ENCODE measurements at places on chromosomes 2 and 18. TPM values are rescaled to one million over a fixed set of nuclear protein-coding genes. Genes with fewer than 3 reads are reported as not detected.

The SLC5A7 gene
- total RNA-seq = not detected

The VWA3B gene
- 0.18 TPM for total RNA-seq

The XIRP2 gene
- not detected for total RNA-seq

GRCh38 chr2:31337860-31338259 is 76.7 kb downstream of the XDH start:
- no peak for DNase-seq

- DNase-seq = no peak
Observed at GRCh38 chr2:110940376-110940910, 180.3 kb upstream of the BCL2L11 start.

GRCh38 chr2:199962203-199962602 is 6.8 kb downstream of the MAIP1 start:
- DNase-seq = no peak

DNA sequence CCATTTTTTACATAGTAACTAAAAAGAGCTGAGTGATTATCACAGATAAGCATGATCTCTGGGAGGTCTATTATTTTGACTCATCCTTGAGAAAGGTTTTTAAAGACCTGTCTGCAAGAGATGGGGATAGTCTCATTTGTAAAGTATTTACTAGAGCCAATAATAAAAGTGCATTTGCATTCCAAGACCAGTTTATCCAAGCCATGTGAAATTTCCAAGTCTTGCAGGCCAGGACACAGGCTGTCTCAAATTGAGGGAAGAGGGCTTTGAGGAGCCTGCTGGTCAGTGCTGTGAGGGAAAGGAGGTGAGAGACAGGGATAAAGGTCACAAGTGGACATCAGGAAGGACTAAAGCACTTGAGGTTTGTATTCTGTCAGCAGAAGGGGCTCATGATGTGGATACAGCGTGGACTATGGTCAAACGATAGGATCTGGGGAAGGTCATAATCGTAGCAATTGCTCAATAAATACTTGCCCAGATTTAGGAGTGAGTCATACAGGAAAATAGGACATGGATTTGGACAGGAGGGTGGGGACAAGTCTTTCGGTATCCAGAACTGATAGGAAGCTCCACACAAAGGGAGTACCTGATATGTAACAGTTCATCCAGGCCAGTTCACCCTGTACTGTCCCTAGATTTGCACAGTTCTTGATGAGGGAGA is 6.6 kb upstream of the CDH2 start:
- no peak for DNase-seq

DNA sequence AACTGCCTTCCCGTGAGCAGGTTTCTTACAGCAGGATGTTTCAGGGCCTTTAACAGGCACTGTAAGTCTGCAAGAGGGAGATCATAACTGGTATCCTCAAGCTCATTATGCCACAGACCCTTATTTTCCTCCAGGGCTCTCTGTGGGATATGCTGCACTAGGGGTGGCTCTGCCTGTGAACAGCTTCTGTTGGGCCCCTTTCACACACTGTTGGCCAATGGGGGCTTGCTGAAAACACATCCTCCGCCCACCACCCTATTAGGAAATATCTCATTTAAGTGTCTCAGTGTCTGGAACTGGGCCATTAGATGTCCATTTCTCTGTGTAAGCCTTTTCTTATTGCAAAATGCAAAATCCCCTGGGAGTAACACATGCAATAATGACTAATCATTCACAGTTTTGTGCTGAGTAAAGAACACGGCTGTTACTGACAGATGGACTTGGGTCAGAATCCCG is 414.3 kb upstream of the HS6ST1 start:
- DNase-seq = no peak

DNA sequence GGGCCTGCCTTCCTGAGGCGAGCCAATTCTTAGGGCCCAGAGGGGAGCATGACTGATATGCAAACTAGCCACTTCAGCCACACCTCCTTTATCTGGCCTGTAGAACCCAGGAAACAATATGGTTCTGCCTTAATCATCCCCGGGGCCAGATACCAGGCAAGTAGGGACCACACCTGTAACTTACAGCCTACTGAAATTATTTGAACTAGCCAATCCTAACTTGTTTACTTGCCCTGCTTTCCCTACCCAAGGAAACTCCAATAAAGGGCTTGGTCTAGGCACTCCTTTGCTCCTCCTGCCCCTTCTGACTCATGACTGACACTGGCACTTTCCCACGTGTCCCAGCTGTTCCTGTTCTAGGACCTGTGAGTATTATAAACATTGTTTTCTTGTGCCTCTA is 57.6 kb downstream of the MYOM1 start:
- no peak for DNase-seq
